ENCODE measurements at places on chromosomes 4 and X. TPM values are rescaled to one million over a fixed set of nuclear protein-coding genes. Genes with fewer than 3 reads are reported as not detected.

The FGFBP1 gene
- not detected for total RNA-seq

The ARHGEF38 gene
- not detected for total RNA-seq

The CLIC2 gene
- total RNA-seq, result 0.50 TPM

The ZNF595 gene
- 33.4 TPM for total RNA-seq

The ADRA2C gene
- not detected for total RNA-seq

The COX7B2 gene
- total RNA-seq, result not detected

The FRG2 gene
- not detected for total RNA-seq

The NPNT gene
- not detected for total RNA-seq

The KIAA1210 gene
- not detected for total RNA-seq

The STOX2 gene
- total RNA-seq, result not detected

The COX18 gene
- total RNA-seq, result 12.7 TPM

DNA sequence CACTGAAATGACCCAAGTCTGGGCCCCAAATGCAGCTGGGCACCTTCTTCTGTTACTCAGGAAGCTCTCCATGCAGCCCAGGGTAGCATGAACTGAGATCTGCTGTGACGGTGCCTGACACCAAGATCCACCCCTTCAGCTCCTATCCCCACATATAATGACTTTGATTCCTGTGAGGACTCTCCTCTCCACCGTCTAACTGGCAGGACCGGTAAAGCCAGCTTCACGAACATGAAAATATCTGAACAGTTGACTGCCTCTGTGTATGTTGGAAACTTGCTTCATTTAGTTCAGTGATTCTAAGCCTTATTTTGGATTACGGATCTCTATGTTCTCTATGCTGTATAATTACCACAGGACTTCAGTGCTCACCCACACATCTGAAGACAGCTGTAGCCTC lies 115.5 kb upstream of the TMEM150C start:
- no peaks in the 10 kb centered on the region for H3K27me3 ChIP-seq
- H3K4me3 ChIP-seq, result no peak overlapping the region
- DNase-seq, result no peak
- no peak overlapping the region for H3K27ac ChIP-seq

- DNase-seq, result no peak
- H3K36me3 ChIP-seq, result no peaks in the 10 kb centered on the region
- H3K27ac ChIP-seq, result no peak overlapping the region
- peaks cover 7% of the 10 kb centered on the region for H3K4me1 ChIP-seq
These were observed 20.5 kb upstream of the TMEM192 start for GRCh38 chr4:165133150-165133549.

DNA sequence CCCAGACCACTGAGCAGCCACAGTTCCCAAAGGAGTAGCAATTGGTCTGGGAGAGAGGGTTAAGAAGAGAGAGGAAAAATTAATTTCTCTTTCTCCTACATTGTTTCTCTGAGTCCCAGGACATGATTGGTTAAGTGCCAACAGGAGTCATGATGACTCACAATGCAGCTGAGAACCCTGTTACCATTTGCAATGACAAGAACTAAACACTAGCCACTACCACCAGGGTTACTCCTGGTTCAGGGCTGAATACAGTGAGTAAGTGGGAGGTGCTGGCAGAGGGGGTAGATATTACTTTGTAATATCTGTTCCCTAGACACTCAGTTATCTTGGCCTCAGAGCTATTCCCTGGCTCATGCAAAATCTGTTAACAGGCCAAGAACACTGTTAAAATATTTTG lies 18.0 kb downstream of the ETDC start:
- peaks cover 7% of the 10 kb centered on the region for H3K4me1 ChIP-seq
- no peak for DNase-seq
- H3K36me3 ChIP-seq, result peaks cover 4% of the 10 kb centered on the region
- no peaks in the 10 kb centered on the region for H3K27me3 ChIP-seq
- no peak overlapping the region for H3K4me3 ChIP-seq

DNA sequence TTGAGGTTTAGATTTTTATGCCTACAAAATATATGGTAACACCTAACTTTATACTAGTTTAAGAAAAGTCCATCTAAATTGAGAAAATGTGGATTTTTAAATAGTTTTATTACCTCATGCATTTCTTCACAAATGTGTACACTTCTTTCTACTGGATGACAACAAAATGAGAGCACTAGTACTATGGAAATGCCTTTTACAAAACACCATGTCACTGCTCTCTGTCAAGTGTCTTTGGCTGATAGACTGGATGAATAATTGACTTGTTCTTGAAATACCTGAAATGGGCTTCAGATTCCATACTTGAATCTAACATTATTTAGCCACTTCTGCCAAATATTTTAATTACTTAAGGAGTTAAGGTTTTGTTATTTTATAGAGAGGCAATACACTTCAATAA lies 49.5 kb downstream of the AMELX start:
- H3K36me3 ChIP-seq, result no peaks in the 10 kb centered on the region
- H3K4me3 ChIP-seq, result no peak overlapping the region
- H3K4me1 ChIP-seq, result no peaks in the 10 kb centered on the region
- no peak for DNase-seq

- H3K4me3 ChIP-seq, result no peak overlapping the region
- no peak for DNase-seq
- no peaks in the 10 kb centered on the region for H3K4me1 ChIP-seq
- no peaks in the 10 kb centered on the region for H3K27me3 ChIP-seq
These were observed 2.9 kb downstream of the NDST4 start for GRCh38 chr4:115110191-115111181.

GRCh38 chrX:151488677-151489076 lies 74.8 kb upstream of the PASD1 start:
- H3K27me3 ChIP-seq, result peaks cover 4% of the 10 kb centered on the region
- no peak overlapping the region for H3K4me3 ChIP-seq
- H3K4me1 ChIP-seq, result no peaks in the 10 kb centered on the region

DNA sequence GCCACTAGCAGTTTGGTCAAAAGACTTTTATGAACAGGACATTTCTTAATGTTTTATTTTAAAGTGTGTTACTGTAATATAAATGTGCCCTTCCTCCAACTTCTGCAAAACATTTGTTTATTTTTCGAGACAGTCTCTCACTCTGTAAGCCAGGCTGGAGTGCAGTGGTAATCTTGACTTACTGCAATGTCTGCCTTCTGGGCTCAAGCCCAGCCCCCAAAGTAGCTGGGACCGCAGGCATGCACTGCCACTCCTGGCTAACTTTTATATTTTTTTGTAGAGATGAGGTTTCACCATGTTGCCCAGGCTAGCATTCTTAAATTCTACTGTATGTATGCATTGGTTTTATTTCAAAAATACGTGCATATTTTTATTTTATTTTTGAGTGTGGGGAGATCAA lies 1201.9 kb downstream of the STIM2 start:
- no peaks in the 10 kb centered on the region for H3K27me3 ChIP-seq
- H3K27ac ChIP-seq, result no peak overlapping the region
- no peaks in the 10 kb centered on the region for H3K4me1 ChIP-seq
- H3K36me3 ChIP-seq, result no peaks in the 10 kb centered on the region
- H3K4me3 ChIP-seq, result no peak overlapping the region

DNA sequence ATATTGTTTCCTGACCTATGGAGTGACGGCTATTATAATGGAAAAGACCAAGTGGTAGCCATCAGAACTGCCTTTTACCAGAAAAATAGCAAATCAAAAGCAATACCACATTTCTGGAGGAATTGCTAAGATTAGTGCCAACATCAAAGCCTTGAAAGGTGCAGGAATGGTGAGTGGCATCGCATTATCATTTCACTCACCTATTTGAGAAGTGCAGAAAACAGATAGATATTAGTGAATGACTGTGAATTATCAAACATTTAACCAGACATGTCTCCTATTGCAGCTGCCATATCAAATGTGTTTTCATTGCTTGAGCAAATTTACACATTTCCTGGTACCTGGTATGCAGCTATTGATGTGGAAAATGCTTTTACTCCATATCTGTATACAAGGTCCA lies 1638.1 kb upstream of the PABPC4L start:
- H3K27ac ChIP-seq, result no peak overlapping the region
- no peaks in the 10 kb centered on the region for H3K27me3 ChIP-seq
- DNase-seq, result no peak

- peaks cover 8% of the 10 kb centered on the region for H3K4me1 ChIP-seq
- no peak overlapping the region for H3K27ac ChIP-seq
- no peak for DNase-seq
- no peak overlapping the region for H3K4me3 ChIP-seq
These were observed 207.2 kb upstream of the GPRIN3 start for GRCh38 chr4:89514811-89515210.

- peaks cover 44% of the 10 kb centered on the region for H3K4me1 ChIP-seq
- H3K36me3 ChIP-seq, result no peaks in the 10 kb centered on the region
- DNase-seq, result no peak
- peak overlapping the region; percentile 66 for H3K4me3 ChIP-seq
- peak overlapping the region; percentile 54 for H3K27ac ChIP-seq
These were observed 329.2 kb downstream of the ARHGAP10 start for GRCh38 chr4:148061141-148061481.

- H3K27ac ChIP-seq, result no peak overlapping the region
- no peaks in the 10 kb centered on the region for H3K4me1 ChIP-seq
- H3K4me3 ChIP-seq, result no peak overlapping the region
- H3K36me3 ChIP-seq, result no peaks in the 10 kb centered on the region
- no peak for DNase-seq
These were observed 122.4 kb upstream of the HAND2 start for GRCh38 chr4:173652283-173652931.

- H3K27me3 ChIP-seq, result peaks cover 11% of the 10 kb centered on the region
- H3K4me3 ChIP-seq, result no peak overlapping the region
- no peak overlapping the region for H3K27ac ChIP-seq
- no peaks in the 10 kb centered on the region for H3K36me3 ChIP-seq
These were observed 21.6 kb downstream of the TSPAN6 start for GRCh38 chrX:100615005-100615404.

GRCh38 chr4:57371671-57372070 lies 261.5 kb upstream of the IGFBP7 start:
- H3K27ac ChIP-seq, result no peak overlapping the region
- no peak overlapping the region for H3K4me3 ChIP-seq
- H3K4me1 ChIP-seq, result no peaks in the 10 kb centered on the region
- no peaks in the 10 kb centered on the region for H3K36me3 ChIP-seq

DNA sequence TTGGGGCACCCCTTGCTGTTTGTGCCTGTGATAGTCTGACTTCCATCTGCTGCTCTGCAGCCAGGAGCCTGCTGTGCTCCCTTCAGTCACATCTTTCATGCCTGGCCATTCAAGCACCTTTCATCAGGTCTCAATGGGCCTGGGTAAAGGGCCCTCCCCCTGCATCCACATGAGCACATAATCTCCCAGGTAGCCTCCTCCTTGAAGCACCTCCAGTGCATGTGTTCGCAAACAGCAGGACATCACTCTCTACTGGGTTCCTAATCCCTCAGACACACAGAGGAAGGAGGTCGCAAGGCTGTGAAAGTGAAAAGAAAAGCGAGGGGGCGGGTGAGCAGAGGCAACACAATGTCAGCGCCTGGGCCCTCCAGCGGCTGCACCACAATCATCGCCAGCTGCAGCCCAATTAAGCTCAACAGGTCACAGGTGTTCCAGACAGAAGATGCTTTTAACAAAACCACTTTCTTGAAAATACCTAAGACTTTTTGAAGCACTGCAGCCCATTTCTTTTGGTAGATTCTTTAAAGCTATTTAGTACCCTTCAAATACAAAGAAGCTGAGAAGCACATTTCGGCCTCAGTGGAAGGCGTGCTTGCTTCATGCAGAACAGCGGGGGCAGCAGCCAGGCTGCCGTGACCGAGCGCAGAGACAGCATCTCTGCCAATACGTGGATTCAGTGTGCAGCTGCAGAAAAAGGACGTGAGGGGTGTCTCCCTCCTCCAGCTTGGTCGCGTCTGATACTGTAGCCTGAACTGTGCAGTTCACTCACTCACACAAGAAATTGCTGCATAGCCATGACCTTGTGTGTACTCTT lies 92.2 kb upstream of the SPRY1 start:
- no peak overlapping the region for H3K4me3 ChIP-seq
- H3K27me3 ChIP-seq, result no peaks in the 10 kb centered on the region
- H3K4me1 ChIP-seq, result peaks cover 29% of the 10 kb centered on the region
- no peak for DNase-seq
- H3K36me3 ChIP-seq, result no peaks in the 10 kb centered on the region
- no peak overlapping the region for H3K27ac ChIP-seq

DNA sequence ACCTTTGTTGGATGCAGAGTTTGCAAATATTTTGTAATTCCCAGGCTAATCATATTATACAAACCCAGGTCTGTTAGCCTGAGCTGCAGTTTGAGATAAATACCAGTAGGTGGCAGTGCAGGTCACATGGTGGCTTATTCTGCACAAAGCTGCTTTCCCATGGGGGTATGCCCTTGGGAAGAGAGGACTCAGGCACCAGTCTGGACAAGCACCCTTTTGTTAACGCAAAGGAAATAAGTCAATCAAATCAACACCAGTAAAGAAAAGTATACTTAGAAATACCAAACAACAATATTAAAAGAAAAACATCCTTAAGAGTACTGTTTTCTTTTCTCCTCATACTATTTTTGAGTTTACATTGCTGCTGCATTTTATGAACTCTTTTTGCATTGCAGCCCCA lies 389.0 kb upstream of the ZFP42 start:
- H3K4me3 ChIP-seq, result no peak overlapping the region
- DNase-seq, result no peak
- H3K27me3 ChIP-seq, result no peaks in the 10 kb centered on the region
- no peaks in the 10 kb centered on the region for H3K36me3 ChIP-seq

- H3K27ac ChIP-seq, result no peak overlapping the region
- no peaks in the 10 kb centered on the region for H3K36me3 ChIP-seq
- no peaks in the 10 kb centered on the region for H3K4me1 ChIP-seq
- no peak for DNase-seq
- H3K4me3 ChIP-seq, result no peak overlapping the region
- H3K27me3 ChIP-seq, result peaks cover 7% of the 10 kb centered on the region
These were observed 300.9 kb upstream of the CPEB2 start for GRCh38 chr4:14701389-14701788.

DNA sequence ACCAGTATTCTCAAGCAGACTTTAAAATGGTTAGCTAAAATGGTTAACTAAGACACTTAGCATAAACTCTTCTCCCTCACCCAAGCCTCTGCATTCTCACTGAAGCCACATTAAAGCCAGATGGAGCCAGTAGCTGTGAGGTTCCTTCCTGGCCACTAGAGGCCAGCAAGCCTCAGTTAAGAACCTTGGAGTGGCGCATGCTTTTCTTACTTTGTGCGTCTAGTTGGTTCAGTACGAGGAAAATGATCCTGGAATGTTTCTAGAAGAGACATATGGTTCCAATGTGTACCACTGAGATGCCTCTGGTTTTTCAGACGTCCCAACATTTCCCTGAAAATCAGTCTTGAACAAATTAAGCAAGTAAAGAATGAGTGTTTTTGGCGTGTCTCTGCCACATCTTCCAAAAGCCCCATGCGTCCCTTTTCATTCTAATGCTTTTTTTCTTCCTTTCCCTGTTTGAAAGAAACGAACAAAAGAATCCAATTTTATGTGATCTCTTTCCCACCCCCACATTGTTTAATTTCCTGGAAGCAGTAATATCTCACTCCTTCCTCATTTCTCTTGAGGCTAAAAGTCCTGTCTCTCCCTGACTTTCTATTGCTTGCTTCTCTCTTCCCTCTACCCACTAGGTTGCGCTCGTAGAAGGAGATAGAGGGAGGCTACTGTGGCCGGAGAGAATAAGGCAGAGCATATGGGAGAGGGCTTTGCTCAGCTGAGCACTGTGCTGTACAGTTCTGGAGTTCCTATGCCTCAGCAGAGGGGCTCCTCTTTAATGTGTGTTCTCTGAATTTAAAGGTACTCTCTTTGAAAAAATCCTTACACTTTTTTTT lies 82.9 kb upstream of the TAB3 start:
- H3K4me1 ChIP-seq, result no peaks in the 10 kb centered on the region
- peak overlapping the region; percentile 57 for H3K4me3 ChIP-seq
- no peak overlapping the region for H3K27ac ChIP-seq
- peaks cover 2% of the 10 kb centered on the region for H3K27me3 ChIP-seq

- no peaks in the 10 kb centered on the region for H3K36me3 ChIP-seq
- no peak overlapping the region for H3K27ac ChIP-seq
- H3K4me1 ChIP-seq, result no peaks in the 10 kb centered on the region
- no peaks in the 10 kb centered on the region for H3K27me3 ChIP-seq
- no peak for DNase-seq
These were observed 371.9 kb upstream of the PITX2 start for GRCh38 chr4:110994781-110995180.

Measured in natural killer cell treated with Interleukin-12 subunit alpha and Interleukin-12 subunit beta and Interleukin-15 and Interleukin-18, amount 100 ng/mL, for 72 hours (primary cell).